ENCODE measurements at places on chromosomes 2 and 18.

- DNase-seq = no peak
These were observed 84.8 kb upstream of the PTPRM start for GRCh38 chr18:7482342-7482741.

- DNase-seq = no peak
These were observed 364.1 kb downstream of the SETBP1 start for GRCh38 chr18:45044787-45045186.

DNA sequence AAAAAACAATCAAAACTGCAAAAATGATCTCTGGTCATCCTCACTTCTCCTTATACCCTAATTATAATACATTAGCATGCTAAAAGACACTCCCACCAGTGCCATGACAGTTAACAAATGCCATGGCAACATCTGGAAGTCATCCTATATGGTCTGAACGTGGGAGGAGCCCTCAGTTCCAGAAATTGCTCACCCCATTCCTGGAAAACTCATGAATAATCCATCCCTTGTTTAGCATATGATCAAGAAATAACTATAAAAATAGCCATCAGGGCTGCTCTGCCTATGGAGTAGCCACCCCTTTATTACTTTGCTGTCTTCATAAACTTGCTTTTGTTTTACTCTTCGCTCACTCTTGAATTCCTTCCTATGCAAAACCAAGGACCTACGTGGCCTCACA is 5.7 kb upstream of the C2orf80 start:
- no peak for DNase-seq

GRCh38 chr18:46148810-46149209 is 44.6 kb downstream of the HAUS1 start:
- peak; percentile 54 for DNase-seq

DNA sequence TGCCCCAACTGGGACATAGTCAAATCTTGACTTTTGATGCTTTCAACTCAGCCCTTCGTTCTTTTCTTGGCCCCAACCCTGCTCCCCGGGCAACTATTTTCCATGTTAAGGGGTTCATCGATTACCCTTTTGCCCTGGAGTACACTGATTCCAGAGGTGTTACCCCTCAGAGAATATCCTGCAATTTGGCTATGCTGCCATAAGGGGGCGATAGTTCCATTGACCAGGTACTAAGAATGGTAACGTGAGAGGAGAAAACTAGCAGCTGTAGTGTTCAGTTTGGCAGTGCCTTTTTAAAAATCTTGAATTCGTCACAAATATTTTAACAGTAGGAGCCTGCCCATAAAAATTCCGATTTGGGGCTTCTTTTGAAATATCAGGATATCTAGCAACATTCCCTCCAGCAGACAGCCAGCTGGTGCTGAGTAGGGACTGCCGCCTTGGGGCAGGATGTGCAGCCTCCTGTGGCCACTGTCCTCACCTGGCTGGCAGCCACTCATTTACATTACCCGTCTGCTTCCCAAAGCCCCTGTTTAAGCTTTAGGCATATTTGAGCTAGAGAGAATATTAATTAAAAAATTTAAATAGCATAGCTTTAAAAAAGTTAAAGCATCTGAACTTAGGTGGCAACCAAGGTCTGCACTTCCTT is 146.3 kb upstream of the SKOR2 start:
- DNase-seq = peak; percentile 9

DNA sequence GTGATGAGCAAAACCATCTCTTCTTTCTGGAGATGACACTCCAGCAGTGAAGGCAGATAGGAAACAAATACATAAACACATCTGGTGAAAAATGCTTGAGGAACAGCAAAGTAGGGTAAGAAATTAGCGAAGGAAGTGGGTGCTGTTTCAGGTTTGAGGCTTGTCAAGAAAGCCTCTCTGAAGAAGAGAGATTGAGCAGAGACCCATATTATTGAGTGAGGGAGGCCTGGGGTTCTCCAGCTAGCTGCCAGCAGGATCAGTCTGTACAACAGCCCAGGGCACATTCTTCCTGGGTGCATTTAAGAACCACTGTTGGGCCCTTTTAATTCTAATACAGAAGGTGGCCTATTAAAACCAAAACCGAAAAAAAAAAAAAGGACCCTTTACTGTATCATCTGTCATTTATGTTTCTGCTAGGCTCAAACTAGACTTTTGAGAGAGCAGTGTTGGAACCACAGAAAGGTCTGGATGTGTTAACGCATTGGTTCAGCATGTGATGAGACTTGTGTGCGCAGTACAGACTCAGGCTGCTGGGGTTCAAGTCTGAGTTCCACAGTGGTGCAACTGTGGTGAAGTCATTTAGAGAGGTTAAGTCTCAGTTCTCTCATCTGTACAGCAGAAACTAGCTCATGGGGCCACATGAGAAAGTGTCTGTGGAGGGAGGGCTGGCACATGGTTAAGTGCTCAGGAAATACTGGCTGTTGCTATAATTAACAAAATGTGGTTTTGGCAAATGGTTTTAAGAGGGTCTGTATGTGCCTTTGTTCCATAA is 28.9 kb downstream of the MGAT5 start:
- peak; percentile 31 for DNase-seq

DNA sequence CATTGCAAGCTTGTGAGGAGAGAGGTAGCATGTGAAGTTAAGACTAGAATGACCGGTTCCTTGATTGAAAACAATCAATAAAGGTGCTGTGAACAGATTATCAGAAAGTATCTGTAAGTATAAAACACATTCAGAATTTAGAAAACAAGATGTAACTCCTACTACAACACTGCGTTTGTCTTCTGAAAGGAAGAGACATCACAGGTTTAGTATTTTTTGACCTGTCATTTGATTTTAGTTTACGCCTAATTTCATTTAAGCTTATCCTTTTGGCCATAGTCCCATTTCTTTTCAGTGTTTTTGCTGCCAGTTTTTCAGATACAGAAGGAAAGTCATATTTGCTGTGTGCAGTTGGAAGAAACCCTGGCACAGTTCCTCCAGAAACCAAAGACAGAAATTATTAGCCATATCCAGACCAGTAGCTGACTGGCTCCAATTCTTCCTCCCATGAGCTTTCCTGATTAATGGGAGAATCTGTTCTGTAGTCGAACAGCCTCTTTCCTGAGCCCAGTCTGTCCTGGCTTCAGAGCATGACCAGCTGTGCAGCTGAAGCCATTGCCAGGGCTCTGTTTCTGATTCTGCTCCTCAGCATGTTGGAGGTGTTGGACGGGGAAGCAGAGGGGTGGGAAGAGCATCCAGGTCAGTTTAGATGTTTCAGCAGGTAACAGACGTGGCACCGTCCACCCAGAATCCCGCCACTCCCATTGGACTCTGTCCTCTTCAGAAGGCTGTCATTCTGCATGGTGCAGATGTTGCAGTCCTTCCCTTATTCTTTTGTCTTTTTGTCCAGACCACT is 61.0 kb downstream of the CRIM1 start:
- no peak for DNase-seq

- no peak for DNase-seq
These were observed 227.0 kb upstream of the SMAD7 start for GRCh38 chr18:49177812-49178211.

DNA sequence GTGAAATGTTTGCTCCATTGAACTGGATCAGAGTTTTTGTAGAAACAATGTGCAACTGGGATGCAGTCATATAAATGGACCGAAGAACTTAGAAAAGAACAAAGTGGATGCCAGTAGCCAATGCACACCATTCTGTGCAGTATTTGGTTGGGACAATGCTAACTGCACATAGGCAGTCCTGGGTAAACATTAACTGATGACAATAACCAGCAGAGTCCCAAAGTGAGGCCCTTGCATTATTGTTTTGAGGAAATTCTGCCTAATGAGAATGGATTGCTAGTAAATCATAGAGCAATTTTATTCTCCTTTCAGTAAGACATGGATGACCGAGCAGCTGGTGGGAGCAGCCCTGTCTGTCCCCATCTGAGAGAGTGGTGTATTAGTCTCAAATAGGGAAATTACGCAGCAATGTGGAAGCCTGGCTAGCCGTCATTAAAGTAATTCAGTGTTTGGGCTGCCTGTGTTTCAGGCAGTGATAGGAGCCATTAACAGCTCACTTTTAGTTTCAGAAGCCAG is 94.9 kb downstream of the KCTD1 start:
- DNase-seq = no peak

DNA sequence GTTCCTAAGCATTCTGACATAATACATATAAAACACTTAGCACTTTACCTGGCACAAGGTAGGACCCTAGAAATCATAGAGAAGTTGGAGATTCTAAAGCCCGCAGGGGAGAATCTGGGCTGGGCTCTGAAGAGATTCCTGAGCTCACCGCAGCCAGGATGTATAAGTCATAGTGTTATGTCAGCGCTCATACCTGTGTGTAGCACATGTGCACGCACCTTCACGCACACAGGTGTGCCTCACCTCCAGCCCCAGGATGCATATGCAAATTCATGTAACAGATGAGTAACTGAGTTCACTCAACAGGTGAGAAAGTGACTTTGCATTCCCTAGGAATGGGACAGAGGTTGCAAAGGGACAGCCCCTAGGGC is 7.9 kb upstream of the SDC1 start:
- no peak for DNase-seq

DNA sequence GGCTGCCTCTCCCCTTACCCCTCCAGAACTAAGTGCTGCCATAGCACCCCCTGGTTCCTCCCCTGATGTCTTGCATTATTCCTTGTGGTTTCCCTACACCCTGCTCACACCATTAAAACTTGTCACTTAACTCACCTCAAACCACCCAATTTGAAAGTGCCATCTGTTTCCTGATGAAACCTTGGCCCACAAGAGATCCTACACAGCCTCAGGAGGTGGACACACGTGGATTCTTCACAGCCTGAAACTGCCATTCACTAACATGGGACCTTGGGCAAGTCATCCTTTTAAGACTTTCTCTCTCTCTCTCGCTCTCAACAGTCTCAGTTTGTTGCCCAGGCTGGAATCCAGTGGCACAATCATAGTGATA is 27.5 kb upstream of the FAM124B start:
- no peak for DNase-seq

DNA sequence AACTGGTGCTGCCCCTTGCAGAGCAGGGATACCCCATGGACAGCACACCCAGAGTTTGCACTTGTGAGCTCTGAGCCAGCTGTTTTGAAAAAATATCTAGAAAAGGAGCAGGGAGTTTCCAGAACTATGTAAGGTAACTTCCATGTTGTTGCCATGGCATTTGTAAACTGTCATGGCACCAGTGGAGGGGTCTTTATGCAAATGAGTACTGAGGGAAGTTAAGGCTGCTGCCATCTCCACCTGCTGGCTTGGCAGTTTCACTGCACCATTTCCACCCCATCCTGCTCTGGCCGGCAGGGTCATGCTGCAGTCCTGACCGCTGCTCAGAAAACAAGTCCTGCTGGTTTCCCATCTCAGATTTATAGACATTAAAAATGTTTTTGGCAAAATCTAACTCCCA is 52.3 kb upstream of the SNTG2 start:
- DNase-seq = no peak

GRCh38 chr2:105038383-105039061 is 653 bp downstream of the MRPS9 start:
- DNase-seq = no peak

DNA sequence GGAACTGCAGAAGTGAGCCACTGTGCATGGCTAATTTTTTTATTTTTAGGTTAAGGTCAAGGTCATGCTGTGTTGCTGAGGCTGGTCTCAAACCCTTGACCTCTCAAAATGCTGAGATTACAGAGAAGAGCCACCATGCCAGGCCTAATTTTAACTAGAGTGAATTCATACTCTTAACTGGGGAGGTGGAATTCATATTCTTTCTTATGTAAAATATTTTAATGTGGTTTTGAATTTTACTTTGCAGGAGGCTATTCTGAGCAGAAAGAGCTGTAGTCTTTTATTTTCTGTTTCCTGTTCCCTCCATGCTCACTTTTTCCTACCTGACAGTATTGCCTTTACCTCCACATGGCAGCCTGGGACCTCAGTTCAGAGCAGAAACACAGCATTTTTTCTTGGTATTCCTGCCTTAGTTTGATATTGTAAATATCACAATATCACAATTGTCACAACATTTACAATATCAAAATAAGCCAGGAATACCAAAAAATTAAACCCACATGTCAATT is 37.1 kb upstream of the CCNYL1 start:
- DNase-seq = no peak

GRCh38 chr2:165924946-165925345 is 28.6 kb downstream of the TTC21B start:
- no peak for DNase-seq

GRCh38 chr2:238231251-238231793 is 8.5 kb downstream of the HES6 start:
- DNase-seq = peak; percentile 61

GRCh38 chr18:79657342-79657996 is 22.1 kb upstream of the CTDP1 start:
- no peak for DNase-seq

GRCh38 chr2:39470580-39470979 is 33.5 kb upstream of the MAP4K3 start:
- no peak for DNase-seq

DNA sequence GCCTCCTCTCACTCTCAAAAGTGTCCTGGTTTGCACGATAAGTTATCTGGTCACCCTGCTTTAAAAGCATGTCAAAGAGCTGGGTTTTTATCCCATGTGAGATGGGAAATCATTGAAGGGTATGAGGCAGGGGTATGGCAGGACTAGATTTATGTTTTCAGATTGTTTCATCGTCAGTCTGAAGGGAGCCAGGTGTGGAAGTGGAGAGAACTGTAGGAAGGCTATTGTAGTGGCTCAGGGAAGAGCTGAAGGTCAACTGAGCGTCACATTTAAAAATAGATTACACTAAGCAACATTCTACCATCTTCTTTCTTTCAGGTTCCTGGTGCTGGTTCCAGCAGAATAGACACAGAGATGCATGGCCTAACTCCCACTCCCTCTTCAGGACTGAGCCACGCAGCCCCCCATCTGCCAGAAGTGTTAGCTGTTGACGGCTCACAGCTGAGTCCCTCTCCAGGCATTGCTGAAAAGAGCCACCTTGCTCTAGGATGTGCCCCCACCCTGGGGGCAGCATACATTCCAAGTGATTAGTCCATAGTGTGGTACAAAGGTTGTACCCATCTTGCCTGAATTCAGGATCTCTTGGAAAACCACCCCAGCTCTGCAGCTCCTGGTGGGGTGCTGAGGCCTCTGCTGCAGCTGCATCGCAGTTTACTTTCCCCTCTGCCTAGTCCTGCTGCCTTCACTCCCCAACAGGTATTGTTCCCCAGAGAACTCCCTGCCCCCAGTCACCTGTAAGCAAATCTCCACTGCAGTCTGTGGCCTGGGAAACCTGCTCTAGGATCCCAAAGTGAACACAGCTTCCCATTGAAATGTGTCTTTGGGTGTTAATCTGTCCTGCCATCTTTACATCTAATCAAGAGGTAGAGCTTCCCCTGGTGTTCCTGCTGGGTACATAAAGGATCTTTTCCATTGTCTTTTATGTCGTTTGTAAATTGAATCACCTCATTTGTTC is 79.5 kb upstream of the KLF7 start:
- no peak for DNase-seq

GRCh38 chr2:163171786-163172530 is 333.4 kb upstream of the KCNH7 start:
- no peak for DNase-seq

- no peak for DNase-seq
These were observed at the start of gene KYNU for GRCh38 chr2:142877216-142877838. TSS of gene KYNU (plus strand) at chr2:142877664. CDS start at chr2:142885368, 7,704 bp downstream.

GRCh38 chr2:230717600-230717999 is 5.0 kb downstream of the CAB39 start:
- no peak for DNase-seq

Measured in stimulated activated CD4-positive, alpha-beta T cell treated with anti-CD3 and anti-CD28 coated beads, Interleukin-2, amount 100 ng/mL, for 48 hours (primary cell).